ENCODE measurements at places on chromosomes 7 and 10.
A peak's percentile ranks its signal among the peaks of the same experiment; 100 is the strongest.

DNA sequence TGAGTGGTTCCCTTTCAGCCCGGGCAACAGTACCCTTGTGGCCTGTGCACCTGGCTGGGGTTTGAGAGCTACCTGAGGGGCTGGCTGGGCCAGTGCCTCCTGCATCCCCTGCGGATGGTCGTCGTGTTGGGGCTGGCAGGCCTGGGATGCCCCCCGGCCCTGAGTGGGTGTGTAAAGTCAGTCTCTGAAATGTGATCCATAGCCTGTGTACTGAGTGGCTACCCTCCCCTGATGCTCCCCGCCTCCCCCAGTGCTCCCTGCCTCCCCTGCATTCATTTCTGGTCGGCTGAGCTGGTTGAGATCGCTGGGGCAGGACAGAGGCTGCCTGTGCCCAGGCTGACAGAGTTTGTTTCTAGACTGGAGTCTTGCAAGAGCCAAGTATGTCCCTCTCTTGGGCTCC, 9.3 kb downstream of the ZNF316 start:
- no peak for DNase-seq

DNA sequence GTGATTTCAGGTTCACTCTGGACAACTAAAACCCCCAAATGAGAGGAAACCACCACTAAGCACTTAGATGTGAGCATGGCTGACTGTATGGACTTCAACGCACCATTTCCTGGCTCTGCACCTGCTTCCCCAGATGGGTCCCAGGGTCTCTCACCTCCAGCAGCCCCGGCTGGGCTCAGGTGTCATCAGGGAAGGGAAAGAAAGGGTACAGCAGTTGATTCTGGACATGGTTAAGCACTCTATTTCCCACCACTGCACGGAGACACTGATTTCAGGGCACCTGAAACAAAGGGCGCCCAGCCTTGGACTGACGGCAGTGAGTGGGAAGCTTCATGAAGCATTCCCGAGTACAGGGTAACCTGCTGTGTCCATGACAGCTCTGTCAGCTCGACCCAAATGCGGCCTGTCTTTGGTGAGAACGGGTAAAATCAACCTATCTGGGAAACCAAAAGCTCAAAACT, 19.0 kb downstream of the FAM53B start:
- no peak for DNase-seq

DNA sequence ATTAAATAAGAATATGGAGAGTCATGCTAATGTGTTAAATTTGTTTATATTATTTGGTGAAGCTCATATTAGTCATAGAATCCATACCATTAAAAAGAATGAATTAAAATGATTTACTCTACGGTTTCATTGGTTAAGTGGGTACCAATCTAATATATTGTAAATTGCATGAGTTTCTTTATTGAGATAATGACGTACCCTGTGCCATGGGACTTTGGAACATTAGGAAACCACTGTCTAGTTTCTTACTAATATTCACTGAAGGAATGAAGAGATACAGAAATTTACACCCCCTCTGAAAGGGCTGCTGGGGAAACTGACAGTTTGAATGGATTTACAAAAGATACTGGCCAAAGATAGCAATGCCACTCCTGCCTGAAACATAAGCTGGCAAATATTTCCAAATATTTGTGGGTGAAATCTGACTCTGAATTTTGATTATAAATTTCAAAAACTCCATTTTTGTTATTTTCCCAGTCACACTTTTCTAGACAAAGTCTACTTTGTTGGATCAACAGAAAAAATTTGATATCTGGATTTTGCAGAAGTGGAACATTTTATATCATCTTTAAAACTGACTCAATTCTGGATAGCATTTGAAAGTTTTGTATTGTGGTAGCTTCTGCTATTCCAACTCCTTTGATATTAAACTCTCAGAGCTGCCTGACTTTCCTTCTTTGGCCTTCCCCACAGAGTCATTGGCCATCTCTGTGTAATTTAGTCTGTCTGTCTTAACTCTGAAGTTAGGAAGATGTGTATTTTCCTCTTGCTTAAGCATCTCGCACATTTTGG, 22.3 kb downstream of the MDFIC start:
- DNase-seq = no peak

- DNase-seq = no peak
Measured at GRCh38 chr10:6135039-6135438, 46.2 kb downstream of the RBM17 start.

DNA sequence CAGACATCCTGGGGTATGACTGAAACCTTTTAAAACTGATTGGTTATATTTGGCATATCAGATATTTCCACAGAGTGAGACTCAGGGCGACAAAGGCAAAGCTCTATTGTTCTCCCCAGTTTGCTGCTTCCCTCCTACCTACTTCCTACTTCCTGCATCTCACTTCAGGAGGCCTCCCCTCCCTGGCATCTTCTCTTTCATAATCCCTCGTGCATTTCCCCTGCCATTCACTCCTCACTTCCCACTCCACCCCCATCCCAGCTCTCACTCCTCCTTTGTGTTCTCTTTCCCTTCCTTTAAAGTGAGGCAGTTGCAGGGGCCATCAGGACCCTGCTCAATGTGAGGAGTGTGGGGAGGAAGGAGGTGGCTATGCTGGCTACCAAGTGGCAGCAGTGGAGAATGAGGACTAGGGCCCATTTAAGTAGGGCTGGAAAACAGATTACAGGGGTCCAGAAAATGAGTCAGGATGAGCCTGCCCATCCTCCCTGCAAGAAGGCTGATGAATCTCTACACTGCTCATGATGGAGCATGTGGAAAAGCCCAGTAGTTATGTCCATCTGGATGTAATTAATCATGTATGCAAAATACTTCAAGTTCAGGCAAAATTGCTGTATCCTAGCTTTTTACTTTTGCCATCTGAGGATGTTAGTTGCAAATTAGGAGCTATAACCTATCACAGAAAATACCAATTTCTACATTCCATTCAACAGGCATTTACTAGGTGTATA, 311.8 kb upstream of the IMMP2L start:
- DNase-seq = no peak

- no peak for DNase-seq
Measured at GRCh38 chr10:101047268-101047667, 14.5 kb upstream of the KAZALD1 start.

DNA sequence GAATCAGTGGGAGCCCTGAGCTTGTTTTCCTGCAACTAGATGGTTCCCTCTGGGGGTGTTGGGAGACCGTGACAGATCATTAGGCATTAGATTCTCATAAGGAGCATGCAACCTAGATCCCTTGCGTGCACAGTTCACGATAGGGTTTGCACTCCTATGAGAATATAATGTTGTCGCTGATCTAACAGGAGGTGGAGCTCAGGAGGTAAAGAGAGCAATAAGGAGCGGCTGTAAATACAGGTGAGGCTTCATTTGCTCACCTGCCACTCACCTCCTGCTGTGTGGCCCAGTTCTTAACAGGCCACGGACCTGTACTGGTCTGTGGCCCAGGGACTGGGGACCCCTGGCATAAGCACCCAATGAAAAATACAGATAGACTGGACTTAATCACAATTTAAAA, 10.7 kb downstream of the SLC26A3 start:
- DNase-seq = peak; percentile 26

DNA sequence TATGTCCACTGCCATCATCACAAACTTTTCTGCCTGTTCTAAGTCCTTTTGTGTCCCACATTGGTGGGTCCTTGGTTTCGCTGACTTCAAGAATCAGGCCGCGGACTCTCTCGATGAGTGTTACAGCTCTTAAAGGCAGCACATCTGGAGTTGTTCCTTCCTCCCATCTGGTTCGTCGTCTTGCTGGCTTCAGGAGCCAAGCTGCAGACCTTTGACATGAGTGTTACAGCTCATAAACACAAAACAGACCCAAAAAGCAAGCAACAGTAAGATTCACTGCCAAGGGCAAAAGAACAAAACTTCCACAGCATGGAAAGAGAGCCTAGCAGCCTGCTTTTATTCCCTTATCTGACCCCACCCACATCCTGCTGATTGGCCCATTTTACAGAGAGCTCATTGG, 30.2 kb downstream of the ASNS start:
- DNase-seq = no peak

- DNase-seq = no peak
Measured at GRCh38 chr10:18683427-18683826, 24.2 kb downstream of the ARL5B start.

- DNase-seq = peak; percentile 51
Measured at GRCh38 chr10:22259280-22259679, 41.5 kb upstream of the EBLN1 start.

All from DMS53 (cell line).